ENCODE measurements at places on chromosomes 1 and 21.

DNA sequence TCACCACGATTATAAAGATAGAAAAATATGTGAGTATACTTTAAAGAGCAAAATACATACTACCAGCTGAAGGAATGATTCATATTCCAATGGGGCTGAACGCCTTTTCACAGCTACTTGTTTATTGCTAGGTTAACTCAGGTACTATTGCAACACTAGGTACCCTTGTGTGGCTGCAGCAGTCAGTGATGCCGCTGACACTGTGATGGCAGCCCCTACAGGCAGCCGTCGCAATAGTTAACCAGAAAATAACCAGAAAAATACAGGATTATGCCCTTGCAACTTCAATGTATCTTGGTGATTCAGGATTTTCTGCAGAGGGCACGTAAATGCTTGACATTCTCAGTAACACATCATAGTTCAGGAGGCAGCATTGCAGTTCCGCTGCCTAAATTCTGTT lies 1.6 kb upstream of the MARK1 start:
- no peak for DNase-seq

- no peak for DNase-seq
These were observed 101.8 kb downstream of the APP start for GRCh38 chr21:26068776-26069175.

DNA sequence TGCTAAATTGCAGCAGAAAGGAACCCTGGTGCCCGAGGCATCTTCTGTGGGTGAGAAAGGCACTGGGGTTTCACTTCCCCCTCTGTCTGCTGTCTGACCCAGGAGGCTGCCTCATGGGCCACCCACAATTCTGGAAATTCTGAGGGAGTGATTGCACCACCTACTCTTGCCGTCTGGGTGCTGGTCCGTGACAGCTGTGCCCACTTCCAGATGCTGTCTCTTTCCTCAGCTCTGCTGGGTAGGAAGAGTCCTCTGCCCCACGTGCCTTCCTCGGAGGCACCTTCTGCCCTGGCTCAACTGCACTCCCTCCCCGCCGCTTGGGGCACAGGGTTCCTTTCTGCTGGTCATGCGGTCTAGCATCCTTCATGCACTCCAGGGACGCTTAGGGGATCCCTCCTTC lies 96.3 kb downstream of the ARHGEF10L start:
- no peak for DNase-seq

- no peak for DNase-seq
These were observed 166.9 kb downstream of the MAGI3 start for GRCh38 chr1:113557187-113557586.

DNA sequence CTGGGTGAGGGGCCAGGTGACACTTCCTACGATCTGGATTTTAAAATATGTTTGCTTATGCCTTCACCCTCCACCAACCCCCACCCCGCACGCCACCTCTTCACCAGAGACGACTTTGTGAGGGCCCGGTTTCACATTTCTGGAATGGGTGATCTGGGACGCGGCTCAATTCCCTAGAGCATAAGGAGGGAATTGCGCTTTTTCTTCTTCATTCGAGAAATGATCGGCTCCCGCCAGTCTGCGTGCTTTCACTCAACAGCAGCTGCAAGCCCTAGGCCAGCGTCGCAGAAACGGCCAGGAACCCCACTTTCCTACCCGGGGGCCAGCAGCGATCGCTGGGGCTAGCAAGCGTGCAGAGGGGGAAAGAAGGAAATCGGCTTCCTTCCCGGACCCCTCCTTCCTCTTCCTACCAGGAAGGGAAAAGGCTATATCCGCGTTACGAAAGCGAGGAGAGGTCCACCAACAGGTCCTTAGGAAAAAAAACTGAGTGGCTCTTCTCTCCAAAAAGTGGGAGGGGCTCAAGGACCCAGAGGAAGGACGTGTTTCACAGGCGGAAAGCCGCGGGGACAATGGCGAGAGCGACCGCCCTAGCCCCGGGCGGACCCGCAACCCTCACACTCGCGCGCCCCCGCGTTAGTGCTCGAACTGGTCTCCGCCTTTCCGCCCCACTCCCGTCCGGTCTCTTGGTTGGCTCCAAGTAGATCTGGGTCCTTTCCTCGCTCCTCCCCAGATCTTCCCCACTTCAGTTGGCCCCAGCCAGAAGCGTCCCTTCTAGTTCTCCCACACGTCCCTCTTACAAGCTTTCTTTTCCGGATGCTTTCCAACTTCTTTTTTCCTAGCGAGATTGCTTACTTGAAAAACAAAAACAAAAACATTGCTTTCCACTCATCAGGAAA lies 1.1 kb upstream of the ADAMTS1 start:
- peak; percentile 86 for DNase-seq

GRCh38 chr1:230307213-230307612 lies 118.9 kb downstream of the PGBD5 start:
- DNase-seq: no peak

- peak; percentile 61 for DNase-seq
These were observed 90.9 kb downstream of the SLC30A10 start for GRCh38 chr1:219837274-219837993.

DNA sequence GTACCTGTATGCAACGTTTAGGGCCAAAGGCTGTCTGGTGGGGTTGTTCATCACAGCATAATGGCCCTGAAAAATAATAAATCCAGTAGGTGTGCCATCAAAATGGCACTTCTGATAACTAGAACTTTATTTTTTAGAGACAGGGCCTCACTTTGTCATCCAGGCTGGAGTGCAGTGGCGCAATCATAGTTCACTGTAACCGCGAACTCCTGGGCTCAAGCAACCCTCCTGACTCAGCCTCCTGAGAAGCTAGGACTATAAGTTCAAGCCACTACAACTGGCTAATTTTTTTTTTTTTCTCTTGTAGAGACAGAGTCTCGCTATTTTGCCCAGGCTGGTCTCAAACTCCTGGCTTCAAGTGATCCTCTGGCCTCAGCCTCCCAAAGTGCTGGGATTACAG lies 4.7 kb downstream of the SNAPIN start:
- peak; percentile 68 for DNase-seq

Data from GM23248 (cell line).